ENCODE measurements at places on chromosomes 3 and 15.

- DNase-seq = no peak
Measured at GRCh38 chr3:151871639-151872468, 1.6 kb upstream of the SUCNR1 start.

- DNase-seq = no peak
Measured at GRCh38 chr15:101724675-101725005, 367 bp upstream of the TARS3 start.

DNA sequence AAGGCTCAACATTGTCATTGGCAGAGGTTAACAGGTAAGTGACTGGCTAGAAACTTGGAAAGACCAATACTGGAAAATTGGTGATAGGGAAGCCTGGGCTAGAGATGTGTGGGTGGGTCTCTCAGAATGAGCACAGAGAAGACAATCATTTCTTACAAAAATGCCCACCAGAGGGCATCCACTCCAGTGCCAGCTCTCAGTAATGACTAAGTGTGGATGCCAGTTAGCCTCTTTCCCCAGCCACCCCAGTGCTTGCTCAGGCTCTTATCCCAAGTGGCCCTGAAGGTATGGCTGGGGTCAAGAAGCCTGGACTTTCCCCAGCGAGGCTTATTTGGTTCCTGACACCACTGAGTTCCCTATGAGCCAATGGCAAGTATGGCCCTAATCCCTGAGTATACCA lies 115.9 kb upstream of the ST8SIA2 start:
- DNase-seq = peak; percentile 13

GRCh38 chr15:96316953-96317629 lies 13.4 kb upstream of the NR2F2 start:
- no peak for DNase-seq

- no peak for DNase-seq
Measured at GRCh38 chr15:24682002-24682401, 6.4 kb downstream of the NPAP1 start.

GRCh38 chr3:132789959-132790358 lies 67.8 kb upstream of the NPHP3 start:
- DNase-seq = no peak

- DNase-seq = no peak
Measured at GRCh38 chr3:9135526-9135925, 113.9 kb downstream of the SRGAP3 start.

Data from activated CD4-positive, alpha-beta memory T cell treated with anti-CD3 and anti-CD28 coated beads for 36 hours (primary cell).